ENCODE measurements at places on chromosomes 6 and 20.

GRCh38 chr6:140003217-140003616, 628.8 kb upstream of the CITED2 start:
- no peak for DNase-seq

DNA sequence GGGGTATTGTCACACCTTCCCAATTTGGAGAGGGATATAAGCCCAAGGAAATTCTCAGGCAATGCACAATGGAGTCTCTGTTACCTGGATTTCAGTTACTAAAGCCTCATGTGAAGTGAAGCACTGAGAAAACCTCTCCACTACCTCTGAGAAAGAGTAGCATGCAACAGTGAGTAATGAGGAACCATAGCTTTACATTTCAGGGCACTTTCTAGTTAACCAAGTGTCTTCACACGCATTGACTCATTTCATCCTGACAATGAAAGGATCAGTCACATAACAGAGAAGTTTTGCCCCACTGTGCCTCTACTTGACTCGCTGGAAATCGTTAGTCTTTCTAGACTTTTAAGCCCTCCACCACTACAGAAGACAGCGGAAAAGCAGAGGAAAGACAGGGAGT, 86.2 kb upstream of the ARID1B start:
- DNase-seq = no peak

- DNase-seq = no peak
Measured at GRCh38 chr6:56292505-56293181, 45.3 kb upstream of the COL21A1 start.

DNA sequence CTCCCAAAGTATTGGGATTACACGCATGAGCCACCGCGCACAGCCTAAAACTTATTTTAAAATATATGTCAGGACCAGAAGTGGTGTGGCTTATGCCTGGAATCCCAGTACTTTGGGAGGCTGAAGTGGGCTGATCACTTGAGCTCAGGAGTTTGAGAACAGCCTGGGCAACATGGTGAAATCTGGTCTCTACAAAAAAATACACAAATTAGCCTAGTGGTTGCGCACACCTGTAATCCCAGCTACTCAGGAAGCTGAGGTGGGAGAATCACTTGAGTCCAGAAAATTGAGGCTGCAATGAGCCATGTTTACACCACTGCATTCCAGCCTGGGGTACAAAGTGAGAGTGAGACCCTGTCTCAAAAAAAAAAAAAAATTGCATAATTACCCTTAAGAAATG, 13.7 kb downstream of the PXT1 start:
- peak; percentile 5 for DNase-seq

- peak; percentile 9 for DNase-seq
Measured at GRCh38 chr6:160030103-160030502, 61.2 kb downstream of the IGF2R start.

DNA sequence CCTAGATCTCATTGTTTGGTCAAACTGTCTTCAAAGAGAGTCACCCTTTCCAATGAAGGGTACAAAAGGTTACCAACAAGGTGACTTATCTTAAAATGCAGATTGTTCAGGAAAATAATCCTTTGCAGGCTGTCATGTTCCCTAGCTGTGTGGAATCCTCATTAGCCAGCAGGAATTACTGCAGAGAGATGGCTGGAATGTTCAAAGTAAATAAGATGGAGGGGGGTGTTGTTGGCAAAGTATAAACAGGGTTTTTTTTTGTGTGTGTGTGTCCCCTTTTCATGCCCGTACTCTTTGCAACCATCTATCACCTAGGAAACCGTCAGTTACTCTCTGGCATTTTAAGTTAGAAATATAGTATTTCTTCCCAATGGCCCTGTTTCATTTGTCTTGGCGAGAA, 6.5 kb downstream of the NEDD9 start:
- DNase-seq = no peak

DNA sequence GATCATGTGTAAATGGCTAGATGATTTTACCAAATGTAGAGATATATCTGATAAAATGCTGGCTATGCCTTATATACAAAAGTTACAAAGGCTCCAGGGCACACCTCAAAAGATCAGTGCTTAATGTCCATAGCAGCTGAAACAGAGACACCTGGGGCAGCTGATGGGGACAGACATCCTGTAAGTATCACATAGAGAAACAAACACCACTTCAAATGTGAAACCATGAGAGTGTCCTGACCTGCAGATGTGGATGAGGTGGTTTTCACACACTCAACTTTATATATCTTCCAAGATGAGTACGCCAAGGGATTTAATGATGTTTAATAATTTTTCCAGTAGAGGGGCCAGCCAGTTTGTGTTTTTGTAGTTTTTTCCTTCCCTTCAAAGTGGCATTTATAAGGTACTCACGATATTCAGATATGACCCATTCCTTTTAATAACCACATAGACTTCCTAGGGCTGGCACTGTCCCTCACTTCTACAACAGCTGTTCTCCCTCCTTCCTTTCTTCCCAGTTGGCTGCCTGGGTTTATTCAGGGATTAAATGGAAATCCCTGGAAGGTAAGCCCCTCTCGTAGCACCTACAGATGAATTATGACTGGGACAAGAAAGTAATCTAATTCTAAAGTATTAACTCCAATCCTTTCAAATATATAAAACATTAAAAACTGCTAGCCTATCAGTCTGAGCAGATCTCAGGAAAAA, 50.3 kb upstream of the MCM9 start:
- peak; percentile 59 for DNase-seq

DNA sequence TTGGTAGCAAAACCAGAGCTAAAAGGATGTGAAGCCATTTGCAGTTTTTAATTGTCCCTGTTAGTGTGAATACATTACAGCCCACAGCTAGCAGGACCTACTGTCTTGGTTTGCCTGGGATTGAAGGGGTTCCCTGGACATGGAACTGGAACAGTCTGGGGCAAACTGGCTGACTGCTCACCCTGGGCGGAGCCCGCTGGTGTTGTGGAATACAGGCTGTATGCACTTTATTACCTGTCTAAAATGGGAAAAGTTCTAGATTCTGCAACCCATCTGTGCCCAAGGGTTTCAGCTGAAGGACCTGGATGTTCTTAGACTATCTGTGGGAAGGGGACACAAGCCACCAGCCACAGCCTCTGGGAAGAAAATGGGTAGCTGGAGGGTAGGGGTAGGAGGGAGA, 12.2 kb upstream of the CDKN1A start:
- DNase-seq = no peak

DNA sequence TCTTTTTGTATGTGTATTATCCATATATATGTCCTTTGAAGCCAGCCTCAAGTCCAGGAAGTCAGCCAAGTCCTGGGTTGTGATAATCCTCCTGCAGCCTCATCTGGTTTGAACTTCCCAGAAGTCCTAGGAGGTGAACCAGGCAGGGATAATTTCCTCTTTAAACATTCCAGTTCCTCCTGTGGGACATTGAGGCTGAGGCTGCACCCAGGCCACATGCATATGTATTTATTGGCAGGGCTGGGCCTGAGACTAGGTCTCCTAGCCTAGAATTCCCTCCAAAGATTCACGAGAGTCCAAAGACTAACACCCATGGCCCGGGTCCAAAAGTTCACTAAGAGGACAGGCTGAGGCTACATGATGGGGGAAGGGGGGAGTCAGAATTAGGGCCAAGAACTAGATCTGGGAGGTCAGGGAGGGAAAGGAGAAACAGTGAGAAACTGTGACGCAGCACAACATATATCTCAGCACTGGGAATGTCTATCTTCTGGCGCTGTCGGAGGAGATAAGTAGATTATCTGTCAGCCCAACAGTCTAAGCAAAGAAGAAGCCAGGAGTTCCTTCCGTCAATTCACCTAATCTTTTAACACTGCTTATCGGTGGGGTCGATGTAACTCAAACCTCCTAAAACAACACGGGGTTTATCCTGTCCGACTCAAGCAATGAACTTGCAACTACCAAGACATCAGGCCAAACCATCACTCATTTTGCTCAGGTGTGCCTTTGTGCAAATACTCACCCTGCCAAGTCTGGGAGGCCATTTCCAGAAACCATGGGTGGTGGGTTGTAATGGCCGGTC, 43.3 kb downstream of the SNX5 start:
- DNase-seq = no peak

GRCh38 chr20:38748861-38749149, 545 bp downstream of the ACTR5 start:
- DNase-seq = no peak

DNA sequence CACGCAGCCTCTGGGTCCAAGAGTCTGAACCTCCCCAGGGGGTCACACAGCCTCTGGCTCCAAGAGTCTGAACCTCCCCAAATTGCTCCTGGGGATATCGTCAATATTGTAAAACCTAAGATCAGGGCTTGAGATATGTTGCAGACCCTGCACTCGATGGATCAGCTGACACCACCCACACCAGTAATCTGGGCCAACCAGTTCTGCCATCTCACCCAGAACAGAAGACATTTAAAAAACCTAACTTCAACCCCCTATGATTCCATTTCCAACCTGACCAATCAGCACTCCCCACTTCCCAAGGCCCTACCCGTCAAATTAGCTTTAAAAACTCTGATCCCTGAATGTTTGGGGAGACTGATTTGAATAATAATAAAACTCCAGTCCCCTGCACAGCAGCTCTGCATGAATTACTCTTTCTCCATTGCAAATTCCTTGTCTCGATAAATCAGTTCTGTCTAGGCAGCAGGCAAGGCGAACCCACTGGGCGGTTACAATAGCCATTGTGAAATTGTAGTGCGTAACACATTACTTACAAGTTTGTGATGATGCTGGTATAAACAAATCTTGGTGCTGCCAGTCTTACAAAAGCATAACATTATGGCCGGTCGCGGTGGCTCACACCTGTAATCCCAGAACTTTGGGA, 32.4 kb upstream of the FAM135A start:
- DNase-seq = no peak

- peak; percentile 59 for DNase-seq
Measured at GRCh38 chr6:113980937-113981554, 10.1 kb upstream of the HDAC2 start.

DNA sequence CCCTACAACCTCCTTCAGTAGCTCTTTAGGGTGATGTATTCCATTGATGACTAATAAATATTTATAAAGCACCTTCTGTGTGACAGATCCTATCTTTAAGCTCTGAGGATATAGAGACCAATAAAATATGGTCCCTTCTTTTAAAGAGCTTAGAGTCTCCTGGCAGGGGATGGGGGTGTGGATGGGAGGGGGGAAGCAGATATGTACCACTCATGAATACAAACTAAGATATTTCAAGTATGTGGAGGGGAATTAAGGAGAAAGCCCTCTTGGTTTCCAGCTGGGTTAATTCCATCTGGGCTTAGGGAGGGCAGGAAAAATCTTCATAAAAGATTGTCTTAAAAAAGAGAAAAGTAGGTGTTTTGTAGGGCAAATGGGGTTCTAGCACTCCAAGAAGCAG, 21.6 kb upstream of the FBXO9 start:
- DNase-seq = peak; percentile 39

GRCh38 chr20:17803765-17804164, 104.0 kb downstream of the BANF2 start:
- DNase-seq = no peak

- peak; percentile 99 for DNase-seq
Measured at GRCh38 chr6:79384845-79385244, 150.4 kb upstream of the HMGN3 start.

GRCh38 chr6:69758214-69758613, 38.6 kb downstream of the LMBRD1 start:
- DNase-seq = no peak

- DNase-seq = no peak
Measured at GRCh38 chr6:89205819-89206218, 11.3 kb downstream of the GABRR1 start.

- DNase-seq = no peak
Measured at GRCh38 chr20:59468831-59469230, 135.5 kb upstream of the PHACTR3 start.

DNA sequence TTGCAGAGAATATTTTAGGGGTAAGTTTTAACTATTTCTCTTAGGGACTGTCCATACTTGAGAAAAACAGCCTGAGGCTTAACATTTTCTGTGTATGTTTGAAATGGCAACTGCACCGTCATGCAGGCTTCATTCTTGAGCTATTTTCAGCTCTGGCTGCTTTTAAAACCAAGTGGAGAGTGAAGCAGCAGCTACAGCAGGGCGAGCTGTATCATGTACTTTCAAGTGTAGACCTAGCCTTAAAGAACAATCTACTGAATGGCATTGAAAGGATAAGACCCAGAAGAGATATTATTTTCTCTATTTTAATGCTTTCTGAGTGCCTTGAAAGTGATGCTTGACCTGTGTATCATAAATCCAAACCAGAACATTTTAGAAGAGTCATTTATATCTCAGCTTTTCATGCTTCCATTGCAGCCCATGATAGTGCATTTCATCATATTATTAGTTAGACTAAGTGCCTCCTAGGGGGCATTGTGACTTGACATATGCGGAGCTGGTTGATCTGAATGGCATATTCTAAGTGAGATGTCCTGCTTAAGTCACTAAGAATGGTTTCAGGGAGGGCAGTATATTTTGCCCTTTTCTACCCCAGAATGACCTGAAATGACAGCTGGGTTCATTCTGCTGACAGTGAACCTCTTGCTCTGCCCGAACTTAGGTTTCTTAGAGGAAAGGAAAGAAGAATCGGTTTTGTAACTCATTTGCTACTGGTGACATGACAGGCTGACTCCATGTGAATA, 85.3 kb downstream of the NKAIN2 start:
- no peak for DNase-seq

DNA sequence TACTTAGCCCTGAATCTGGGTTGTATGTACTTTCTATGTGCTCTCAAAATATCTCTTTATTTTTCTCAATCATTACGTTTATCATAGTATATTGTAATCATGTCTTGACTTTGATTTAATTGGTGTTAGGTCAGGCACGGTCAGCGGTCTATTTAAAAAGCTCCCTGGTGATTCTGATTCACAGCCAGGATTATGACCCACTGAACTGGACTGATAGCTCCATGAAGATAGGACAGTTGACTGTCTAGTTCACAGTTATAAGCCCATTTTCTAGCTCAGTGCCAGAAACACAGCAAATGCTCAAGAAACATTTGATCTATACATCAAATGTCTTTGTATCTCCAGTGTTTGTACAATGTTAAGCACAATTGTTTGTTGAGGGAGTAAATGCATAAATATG, 111.5 kb upstream of the CCN2 start:
- no peak for DNase-seq

- DNase-seq = no peak
Measured at GRCh38 chr20:45097485-45098102, 3.3 kb downstream of the KCNS1 start.
